Uterus (tissue), 4 donors: ENCODE measurements at places on chromosomes 11 and 22. TPM values are rescaled to one million over a fixed set of nuclear protein-coding genes. Genes with fewer than 3 reads are reported as not detected.

DNA sequence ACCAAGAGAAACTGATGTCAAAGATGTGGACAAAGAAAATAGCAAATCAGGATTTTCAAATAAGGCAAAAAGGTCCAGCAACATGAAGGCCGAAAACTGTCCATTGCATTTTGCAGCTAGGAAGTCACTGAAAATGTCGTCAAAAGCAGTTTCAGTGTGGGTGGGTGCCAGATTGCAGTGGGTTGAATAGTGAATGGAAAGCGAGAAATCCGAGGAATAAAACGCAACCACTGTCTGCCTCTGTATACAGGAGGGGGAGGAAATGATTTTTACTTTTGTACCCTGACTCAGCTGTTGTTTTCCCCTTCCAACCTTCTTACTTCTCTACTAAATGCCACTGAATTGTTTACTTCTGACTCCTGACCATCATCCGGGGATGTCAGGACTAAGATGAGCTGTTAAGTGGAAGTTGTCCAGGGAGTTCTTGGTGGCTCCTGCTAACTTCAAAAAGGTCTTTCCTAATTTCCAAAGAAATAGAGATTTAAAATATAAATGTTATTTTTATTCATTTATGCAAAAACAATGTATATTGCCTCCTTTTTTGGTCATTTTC, 64.9 kb upstream of the BIRC3 start:
- no peak for DNase-seq

- DNase-seq: no peak
Measured at GRCh38 chr11:74538680-74539079, 45.2 kb upstream of the LIPT2 start.

GRCh38 chr11:111879637-111879960, 258 bp downstream of the CFAP68 start:
- no peak for DNase-seq

Gene OR8D1
- not detected for total RNA-seq

- DNase-seq: no peak
Measured at GRCh38 chr11:36110668-36111410, 167.0 kb downstream of the LDLRAD3 start.

Gene EHF
- total RNA-seq: 0.59 TPM

DNA sequence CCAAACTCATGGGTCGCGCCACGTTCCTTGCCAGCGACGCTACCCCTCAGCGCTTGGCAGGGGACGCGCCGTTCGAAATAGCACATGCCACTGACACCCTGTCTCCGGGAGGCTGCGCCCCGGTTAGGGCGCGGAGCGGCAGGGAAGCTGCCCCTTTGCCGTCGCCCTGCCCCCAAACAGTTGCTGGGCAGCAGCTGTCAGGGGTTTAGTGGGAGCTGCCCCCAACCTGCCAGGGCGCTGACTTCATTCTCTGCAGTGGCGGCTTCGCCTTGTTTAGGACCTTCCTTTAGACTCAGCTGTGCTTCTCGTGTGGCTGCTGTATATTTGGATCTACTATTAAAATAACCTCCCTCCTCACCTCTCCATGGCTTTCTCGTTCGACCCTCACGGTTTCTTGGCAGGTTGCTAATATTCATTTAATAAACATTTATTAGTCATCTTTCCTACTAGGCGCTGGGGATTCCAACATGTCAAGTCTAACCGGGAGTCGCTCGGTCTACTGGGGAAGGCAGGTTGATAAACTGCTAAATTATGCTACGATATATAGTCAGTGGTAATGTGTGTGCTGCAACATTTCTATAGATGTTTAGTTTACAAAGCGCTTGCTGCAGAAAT, 782 bp downstream of the TMEM109 start:
- DNase-seq: peak; percentile 54

DNA sequence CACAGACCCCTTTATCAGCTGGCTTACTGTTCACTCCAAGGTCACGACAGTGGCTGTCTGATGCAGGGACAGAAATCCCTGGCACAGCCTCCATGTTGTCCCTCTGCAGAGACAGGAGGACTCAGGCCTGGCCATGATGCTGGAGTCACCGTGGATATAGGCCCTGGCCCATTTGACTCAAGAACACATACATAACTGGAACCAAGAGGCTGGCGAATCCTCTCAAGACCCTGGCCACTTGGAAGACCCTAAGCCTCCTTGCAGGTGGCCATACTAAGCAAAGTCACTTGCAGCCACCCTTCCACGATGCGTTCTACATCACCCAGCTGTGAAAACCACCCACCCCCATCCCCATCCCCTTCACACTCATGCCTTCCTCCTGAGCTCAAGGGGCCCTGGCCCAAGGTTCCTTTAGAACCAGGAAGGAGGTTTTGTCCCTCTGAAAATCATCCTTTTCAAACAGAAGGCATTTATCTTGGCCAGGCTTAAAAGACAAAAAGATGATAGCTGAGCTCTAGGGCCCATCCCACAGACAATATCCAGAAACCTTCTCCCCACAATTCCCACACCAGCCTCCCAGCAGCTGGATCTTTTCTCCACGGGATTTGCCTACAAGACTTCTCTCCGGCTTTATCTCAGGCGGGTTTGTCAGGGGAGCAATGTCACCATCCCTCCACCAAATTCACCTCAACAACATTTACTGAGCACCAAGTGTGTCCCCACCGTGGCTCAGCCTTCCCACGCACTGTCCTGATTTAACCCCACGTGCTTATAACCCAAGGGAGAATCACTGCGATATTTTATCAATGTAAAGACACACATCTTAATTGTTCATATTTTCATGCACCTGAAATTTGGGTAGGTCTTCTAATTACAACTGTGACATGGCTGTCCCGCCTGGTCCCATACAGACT, 123.4 kb upstream of the SERPIND1 start:
- no peak for DNase-seq

Gene RASSF10
- 5.8 TPM for total RNA-seq

DNA sequence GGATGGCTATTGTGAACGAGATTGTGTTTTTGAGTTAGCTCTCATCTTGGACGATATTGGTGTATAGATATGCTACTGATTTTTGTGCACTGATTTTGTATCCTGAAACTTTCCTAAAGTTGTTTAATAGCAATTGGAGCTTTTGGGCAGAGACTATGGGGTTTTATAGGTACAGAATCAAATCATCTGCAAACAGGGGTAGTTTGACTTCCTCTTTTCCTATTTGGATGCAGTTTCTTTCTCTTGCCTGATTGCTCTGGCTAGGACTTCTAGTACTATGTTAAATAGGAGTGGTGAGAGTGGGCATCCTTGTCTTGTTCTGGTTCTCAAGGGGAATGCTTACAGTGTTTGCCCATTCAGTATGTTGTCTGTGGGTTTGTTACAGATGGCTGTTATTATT, 8.9 kb upstream of the SCGB1D1 start:
- DNase-seq: no peak

GRCh38 chr11:46239801-46240061, 37.7 kb upstream of the CREB3L1 start:
- no peak for DNase-seq

- no peak for DNase-seq
Measured at GRCh38 chr11:111634981-111635705, 32.9 kb downstream of the SIK2 start.

- DNase-seq: no peak
Measured at GRCh38 chr22:42363892-42364291, 68.3 kb downstream of the NFAM1 start.

Gene TRIM49
- total RNA-seq: not detected

Gene TUBGCP6
- 52.2 TPM for total RNA-seq

DNA sequence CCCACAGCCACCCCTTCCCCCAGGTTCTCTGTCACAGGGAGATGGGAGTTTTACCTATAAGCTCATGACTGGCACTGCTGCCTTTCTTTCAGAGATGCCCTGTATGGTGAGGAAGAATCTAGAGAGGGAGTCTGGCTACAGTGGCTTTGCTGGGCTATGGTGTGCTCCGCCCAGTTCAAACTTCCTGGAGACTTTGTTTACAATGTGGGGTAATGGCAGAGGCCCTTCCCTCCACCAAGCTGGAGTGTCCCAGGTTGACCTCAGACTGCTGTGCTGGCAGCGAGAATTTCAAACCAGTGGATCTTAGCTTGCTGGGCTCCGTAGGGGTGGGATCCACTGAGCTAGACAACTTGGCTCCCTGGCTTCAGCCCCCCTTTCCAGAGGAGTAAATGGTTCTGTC, 143.5 kb downstream of the MSANTD4 start:
- DNase-seq: no peak

DNA sequence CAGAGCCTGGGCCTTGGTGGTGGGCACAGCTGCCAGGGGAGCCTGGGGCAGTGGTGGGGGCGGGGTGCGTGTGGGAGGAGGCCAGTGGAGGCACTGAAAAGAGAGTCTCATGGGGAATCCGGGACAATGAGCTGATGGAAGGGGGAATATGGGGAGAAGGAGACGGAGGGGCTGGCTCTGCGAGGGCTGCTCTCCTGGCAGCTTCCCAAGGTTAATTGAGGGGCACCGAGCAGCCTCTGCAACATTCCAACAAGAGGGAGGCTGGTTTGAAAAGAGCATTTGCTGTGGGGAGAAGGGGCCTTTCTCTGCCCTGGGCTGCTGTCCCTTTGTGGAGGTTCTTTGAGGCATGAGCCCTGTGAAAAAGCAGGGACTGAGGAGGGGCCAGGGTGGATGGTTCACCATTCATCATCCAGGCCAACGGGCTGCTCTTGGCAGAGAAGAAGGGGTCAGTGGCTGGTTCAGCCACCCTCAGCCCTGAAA, 9.4 kb upstream of the IGSF9B start:
- no peak for DNase-seq

GRCh38 chr11:21604564-21604963, 588.3 kb upstream of the ANO5 start:
- DNase-seq: no peak

Gene UPB1
- total RNA-seq: not detected

DNA sequence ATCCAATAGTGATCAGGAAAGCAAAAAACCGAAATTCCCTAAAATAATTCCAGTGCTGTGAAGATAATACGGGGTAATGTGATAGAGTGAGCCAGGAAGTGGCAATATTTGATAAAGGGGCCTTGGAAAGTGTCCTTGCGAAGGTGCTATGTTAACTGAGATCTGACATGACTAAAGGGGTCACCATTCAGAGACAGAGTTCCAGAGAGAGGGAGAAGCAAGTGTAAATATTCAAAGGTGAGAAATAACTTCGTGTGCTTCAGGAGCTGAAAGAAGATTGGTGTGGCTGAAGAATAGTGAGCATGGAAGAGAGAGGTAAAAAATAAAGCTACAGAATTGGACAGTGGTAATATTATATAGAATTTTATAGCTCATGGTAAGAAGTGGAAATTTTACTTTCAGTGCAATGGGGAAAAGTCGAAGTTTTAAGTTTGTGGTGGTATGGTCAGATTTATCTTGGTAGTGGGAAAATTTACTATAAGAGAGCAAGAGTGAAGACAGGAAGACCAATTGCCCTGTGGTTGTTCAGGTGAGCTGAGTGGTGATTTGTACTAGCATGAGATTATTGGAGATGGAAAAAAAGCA, 164.5 kb downstream of the JRKL start:
- DNase-seq: no peak

DNA sequence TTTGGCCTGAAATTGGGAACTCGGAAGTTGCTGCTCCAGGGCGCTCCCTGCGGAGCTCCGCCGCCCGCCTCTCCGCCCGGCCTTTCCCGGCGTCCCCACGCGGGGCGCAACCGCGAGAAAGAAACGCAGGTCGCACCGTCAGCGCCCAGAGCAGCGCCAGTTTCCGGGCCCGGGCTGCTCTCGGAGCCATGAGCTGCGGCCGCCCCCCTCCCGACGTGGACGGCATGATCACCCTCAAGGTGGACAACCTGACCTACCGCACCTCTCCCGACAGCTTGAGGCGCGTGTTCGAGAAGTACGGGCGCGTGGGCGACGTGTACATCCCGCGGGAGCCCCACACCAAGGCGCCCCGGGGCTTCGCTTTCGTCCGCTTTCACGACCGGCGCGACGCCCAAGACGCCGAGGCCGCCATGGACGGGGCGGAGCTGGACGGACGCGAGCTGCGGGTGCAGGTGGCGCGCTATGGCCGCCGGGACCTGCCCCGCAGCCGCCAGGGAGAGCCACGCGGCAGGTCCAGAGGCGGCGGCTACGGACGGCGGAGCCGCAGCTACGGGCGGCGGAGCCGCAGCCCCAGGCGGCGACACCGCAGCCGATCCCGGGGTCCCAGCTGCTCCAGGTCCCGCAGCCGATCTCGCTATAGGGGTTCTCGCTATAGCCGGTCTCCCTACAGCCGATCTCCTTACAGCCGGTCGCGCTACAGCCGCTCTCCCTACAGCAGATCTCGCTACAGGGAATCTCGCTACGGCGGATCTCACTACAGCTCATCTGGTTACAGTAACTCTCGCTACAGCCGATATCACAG, 521 bp downstream of the SRSF8 start:
- peak; percentile 86 for DNase-seq

GRCh38 chr11:3952715-3953114, 97.3 kb downstream of the STIM1 start:
- DNase-seq: no peak

GRCh38 chr22:38298312-38299005, 18.8 kb downstream of the CSNK1E start:
- DNase-seq: no peak

DNA sequence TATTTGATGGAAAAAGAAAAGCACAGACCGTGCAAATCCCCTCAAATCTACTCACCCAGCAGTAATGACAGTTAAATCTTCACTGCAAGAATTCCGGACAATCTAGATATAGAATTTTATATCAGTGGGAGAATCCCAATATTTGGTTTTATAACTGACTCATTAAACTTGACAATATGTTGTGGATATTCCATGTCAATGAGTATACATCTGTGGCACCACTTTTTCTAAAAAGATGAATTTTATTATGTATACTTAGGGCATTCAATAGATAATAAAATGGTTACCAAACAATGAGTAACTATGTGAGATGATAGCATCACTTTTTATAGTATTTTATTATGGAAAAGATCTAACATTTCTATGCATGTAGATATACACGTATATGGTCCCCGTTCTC, 79.9 kb downstream of the OSBP2 start:
- no peak for DNase-seq

Gene PVALB
- not detected for total RNA-seq

- no peak for DNase-seq
Measured at GRCh38 chr11:76793391-76794291, 10.5 kb downstream of the TSKU start.

DNA sequence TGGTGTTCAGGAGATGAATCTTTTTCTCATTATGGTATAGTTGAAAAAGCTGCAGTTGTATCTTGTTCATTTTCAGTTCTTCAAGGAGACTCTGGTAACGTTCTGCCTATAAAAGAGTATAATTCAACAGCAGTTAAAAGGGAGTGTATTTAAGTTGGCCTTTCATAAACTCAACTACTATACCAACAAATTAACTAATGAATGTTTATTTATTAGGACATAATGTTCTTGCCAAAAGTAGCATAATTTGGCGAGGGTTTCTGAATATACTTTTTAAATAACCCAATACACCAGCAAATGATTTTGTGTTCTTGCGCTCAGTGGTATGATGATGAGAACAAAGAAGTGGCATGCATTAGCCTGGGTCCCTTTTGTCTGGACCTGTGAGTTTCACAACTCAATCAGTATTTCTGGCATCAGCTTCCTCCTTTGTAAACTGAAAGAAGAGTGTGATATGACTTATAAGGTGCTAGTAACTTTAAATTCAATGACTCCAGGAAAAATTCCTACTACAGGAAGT, 10.9 kb downstream of the SMC1B start:
- DNase-seq: no peak

GRCh38 chr11:127130321-127130720, 129.8 kb upstream of the KIRREL3 start:
- no peak for DNase-seq

Gene TECTA
- total RNA-seq: under 0.01 TPM

- DNase-seq: no peak
Measured at GRCh38 chr11:6238902-6239301, at the start of gene CNGA4. Gene CNGA4, plus strand, starts transcription at chr11:6239089. Its CDS starts 118 bp downstream, at chr11:6239207.

GRCh38 chr22:21923163-21923561, 29.5 kb downstream of the PPM1F start:
- no peak for DNase-seq

GRCh38 chr22:50699756-50700386, 27.2 kb downstream of the SHANK3 start:
- no peak for DNase-seq
